NCI-H460 (cell line): ENCODE measurements at places on chromosomes 3 and 15. TPM values are rescaled to one million over a fixed set of nuclear protein-coding genes. Genes with fewer than 3 reads are reported as not detected.

Gene SLC25A38
- 20.9 and 21.1 TPM in 2 replicates for total RNA-seq

Gene PARP6
- 31.4 and 36.9 TPM in 2 replicates for total RNA-seq

Gene EFHB
- total RNA-seq, result 0.35 and 0.72 TPM in 2 replicates

Gene CHST2
- total RNA-seq, result 0.40 and 0.49 TPM in 2 replicates

Gene ARGFX
- total RNA-seq, result not detected in 2 replicates
